Kidney (tissue), 22 donors: ENCODE measurements at places on chromosomes 3 and 15.

- DNase-seq = no peak
Measured at GRCh38 chr15:38853608-38854007, 289.0 kb upstream of the RASGRP1 start.

DNA sequence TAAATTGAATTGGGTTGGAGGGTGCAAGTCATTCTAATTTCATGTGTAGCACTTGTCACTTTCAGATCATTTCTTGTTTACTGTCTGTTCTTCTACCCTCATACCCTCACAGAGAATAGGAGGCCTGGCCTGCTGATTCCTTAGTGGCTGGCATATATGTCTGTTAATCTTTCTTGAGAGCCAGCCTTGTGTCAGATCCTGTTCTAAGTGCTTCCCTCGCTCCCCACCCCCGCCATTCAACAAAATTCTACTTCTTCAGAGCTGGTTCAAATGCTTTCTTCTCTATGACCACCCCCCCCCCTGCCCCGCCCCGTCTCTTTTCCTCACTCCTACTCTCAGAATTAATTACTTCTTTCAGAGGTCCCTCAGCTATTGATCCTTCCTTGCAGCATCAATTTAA lies 1.5 kb upstream of the U2SURP start:
- DNase-seq = no peak

- DNase-seq = no peak
Measured at GRCh38 chr15:41153733-41154132, 37.7 kb upstream of the INO80 start.

DNA sequence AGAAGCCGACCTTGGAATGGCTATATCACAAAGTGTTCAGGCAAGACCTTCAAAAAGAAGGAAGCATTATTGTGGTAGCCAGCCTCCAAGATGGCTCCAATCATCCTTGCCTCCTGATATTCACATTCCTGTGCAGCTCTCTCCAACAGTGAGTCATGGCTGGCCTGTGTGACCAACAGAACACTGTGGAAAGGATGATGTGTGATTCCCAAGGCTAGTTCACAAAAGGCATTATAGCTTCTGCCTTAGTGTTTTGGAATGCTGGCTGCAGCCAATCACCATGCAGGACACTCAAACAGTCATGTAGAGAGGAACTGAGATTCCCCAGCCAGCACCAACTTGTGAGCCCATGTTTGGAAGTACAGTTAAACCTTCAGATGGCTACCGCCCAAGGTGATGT lies 102.6 kb downstream of the EFL1 start:
- DNase-seq = no peak

DNA sequence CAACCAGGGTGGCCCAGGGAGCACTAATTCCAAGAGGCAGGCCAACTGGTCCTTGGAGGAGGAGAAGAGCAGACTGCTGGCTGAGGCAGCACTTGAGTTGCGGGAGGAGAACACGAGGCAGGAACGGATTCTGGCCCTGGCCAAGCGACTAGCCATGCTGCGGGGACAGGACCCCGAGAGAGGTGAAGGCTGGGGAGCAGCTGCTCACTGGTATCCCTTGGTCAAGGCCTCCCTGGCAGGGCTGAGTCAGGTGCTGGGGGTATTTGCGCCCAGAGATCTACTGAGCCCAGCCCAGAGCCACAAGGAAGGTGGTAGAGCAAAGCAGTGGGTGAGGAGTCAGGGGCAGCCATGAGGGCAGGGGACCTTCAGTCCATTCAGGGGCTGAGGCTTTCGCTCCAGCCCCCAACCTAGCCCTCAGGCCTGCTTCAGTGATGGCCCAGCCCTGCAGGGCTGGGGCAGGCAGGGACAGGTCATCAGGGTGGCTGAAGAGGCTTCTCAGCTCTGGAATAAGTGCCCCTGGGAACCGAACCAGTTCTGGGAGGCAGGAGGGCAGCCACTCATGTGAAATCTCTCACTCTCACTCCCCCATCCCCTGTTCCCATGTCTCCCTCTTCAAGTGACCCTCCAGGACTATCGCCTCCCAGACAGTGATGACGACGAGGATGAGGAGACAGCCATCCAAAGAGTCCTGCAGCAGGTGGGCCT lies 5.6 kb upstream of the DNAJC17 start:
- DNase-seq = no peak

DNA sequence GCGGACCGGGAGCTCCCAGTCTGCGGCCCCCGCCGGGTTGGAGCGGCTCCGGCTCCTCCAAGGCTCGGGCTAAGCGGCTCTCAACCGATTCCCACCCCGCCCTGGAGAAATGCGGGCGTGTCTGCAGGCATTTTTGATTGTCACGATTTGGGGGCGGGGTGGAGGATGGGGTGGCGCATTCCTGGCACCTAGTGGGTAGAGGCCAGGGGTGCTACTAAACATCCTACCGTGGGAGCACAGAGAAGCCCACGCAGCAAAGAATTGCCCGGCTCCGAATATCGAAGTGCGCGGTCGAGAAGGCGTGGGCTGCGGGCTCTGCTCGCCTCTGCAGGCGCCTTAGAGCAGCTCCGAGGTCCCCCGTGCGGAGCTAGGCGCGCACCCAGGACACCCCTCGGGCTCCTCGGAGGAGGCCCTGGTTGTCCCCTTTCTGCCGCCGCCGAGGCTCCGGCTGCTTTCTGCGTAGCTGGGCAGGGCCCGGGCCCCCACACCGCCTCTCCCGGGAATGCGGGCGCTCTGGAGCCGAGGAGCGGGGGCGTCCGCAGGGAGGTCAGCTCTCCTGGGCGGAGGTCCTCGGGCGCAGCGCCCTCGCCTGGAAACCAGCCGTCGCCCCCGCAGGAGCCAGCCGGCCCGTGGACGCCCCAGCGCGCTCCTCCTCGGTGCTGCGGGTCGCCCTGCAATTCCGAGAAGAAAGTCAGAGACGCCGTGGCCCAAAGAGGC lies 16.5 kb upstream of the LAMP3 start:
- peak; percentile 72 for DNase-seq

GRCh38 chr15:69789648-69790393 lies 307.9 kb downstream of the TLE3 start:
- DNase-seq = no peak

- no peak for DNase-seq
Measured at GRCh38 chr3:81967393-81967792, 205.9 kb upstream of the GBE1 start.

- peak; percentile 30 for DNase-seq
Measured at GRCh38 chr3:21528291-21528995, 222.6 kb downstream of the ZNF385D start.

- DNase-seq = no peak
Measured at GRCh38 chr15:59798605-59798917, 109.4 kb upstream of the BNIP2 start.

DNA sequence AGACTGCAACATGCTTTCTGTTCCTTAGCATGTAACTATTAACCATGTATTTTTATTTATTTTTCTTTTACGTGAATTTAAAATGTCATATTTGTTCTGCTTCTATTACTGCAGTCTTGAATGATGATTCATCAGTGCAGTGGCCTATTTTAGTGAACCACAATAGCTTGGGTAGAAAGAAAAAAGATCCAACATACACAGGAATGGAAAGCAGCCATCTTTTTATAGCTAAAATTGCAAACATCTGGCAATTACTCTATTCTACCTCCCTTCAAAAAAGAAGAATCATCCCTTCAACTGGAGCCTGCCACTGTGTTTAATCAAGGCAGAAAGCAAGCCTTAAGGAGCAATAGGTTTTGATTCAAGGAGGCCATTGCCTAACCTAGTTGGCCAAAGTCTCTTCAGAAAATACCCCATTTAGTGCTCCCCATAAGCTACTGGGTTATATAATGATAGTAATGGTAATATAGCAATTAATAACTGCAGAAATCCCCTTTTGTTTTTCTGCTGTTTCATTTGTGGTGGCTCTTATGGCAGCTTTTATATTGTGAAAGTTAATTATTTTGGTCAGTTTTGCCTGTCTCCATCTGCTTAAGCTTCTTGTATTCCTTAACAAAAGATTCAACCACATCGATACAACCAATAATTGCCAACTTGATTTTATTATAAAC lies 267.3 kb downstream of the LPP start:
- no peak for DNase-seq

- no peak for DNase-seq
Measured at GRCh38 chr15:72368899-72369298, 6.9 kb downstream of the HEXA start.

DNA sequence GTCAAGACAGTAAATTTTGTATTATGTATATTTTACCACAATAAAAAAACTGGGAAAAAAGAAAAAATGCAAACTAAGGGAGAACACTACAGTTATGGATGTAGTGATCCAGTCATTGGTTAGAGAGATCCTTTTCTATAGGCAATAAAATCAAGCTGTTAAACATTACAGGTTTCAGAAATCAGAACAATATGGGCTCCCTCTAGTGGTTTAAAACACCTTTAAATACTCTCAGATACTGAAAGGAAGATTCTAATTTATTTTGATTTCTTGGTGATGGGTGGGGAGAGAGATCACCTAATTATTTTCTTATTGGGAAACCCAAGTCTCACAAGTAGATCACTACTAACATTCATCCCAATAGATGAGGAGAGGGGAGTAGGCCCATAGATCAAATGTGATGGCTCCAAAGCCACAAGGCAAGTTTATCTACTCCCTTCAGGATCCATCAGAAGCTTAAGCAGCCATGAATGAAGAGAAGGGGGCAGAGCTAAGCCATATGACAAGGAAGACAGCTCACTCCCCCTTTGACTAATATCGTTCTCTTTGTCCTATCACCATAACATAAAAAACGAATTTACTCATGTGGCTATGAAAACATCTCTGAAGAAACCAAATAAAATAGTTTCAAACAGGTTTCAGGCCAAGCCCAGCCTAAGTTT lies 118.6 kb downstream of the ANO10 start:
- DNase-seq = no peak

DNA sequence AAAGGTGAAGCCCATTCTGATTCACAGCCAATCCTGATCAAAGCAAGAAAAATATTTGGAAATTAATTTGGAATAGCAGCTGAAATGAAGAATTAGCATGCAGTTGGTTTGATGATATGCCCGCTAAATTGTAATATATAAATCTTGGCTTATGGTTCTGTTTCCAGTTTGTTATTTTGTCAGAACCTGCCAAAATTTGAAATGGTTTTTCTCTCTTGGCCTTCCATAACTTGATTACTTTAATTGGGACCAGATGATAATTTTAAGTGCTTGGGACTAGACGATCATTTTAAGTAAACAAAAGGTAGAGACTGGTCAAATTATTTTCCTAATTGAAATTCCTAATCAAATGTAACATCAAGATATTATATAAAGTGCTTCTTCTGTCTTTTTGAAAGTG lies 842.4 kb downstream of the TBL1XR1 start:
- no peak for DNase-seq

DNA sequence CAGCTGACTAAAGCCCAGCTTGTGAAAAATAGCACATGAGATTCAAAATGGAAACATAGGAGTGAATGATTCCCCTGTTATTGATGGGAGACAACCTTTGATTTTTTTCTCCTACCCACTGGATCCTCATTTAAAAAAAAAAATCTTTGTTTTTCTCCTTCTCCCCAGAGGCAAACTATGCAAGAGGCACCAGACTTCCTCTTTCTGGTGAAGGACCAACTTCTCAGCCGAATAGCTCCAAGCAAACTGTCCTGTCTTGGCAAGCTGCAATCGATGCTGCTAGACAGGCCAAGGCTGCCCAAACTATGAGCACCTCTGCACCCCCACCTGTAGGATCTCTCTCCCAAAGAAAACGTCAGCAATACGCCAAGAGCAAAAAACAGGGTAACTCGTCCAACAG lies 2.6 kb downstream of the CACNA1D start:
- DNase-seq = no peak

DNA sequence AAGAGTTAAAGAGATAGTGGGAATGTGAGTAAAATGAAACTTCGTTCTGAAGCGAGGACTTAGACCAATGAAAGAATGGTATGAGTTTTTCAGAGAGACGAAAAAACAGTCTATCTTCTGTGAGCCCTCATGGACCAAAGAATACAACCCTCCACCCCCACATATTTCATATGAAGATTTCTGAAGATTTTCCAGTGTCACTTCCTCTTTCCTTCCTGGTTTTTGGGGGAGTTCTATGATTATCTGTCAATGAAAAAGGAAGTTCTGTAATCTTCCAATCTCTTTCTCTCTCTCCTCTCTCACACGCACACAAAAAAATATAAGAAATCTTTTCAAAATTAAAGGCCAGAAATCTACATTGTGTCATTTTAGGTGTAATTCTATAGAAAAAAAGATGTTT lies 27.7 kb downstream of the CMSS1 start:
- DNase-seq = no peak

GRCh38 chr15:83695246-83695645 lies 41.3 kb downstream of the ADAMTSL3 start:
- DNase-seq = no peak

DNA sequence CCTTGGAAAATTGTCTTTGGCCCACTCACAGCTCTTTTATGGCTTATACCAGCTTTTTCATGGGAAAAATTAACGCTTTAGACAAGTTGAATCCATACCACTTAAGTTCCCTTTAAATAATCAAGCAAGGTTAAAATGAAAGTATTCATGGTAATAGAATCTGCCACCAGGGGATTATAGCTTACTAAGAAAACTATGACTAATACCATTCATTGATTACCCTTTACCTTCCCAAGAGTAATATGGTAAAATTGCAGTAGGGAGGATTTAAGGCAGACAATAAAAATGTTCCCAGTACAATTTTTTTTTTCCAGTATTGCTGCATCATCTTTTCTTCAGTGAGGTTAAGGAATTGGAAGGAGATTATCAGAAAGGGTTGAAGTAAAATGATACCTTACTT lies 641.1 kb upstream of the NAALADL2 start:
- no peak for DNase-seq

DNA sequence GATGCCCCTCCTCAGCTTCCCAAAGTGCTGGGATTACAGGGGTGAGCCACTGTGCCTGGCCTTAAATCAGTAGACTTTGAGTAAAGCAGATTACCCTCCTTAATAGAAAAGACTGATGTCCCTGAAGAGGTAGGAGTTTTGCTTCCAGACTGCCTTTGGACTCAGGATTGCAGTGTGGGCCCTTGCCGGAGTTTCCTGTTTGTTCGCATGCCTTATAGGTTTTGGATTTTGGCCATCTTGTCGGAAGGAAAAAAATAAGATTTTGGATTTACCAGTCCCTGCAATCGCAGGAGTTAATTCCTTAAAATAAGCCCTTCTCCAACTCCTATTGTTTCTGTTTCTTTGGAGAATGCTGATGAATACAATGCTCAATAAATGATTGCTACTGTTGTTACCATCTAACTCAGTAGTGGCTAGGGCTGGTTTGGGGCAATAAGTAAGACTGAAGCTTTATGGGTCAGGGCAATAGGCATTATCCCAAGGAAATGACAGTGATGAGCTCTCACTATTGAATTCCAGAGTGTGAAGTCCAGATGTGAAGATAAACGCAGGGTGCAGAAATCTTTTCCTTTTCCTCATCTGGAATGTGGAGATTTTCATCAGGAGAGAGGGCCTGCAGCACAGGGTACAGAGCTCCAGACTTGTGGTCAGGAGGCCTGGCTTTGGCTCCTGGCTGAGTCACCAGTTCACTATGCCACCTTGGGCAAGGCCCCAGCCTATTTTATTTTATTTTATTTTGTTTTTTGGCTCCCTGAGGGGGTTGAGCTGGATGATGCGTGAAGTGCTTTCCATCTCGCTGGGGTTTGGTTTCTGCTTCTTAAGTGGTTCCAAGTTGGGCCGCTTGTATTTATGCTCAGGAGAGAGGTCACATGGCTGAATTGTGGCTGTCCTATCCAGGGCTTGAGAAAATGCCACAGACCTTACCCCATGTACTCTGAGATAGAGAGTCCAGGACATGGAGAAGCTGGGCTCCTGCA lies 25.3 kb downstream of the FOXL2 start:
- no peak for DNase-seq

- no peak for DNase-seq
Measured at GRCh38 chr3:36893137-36893557, 51.7 kb downstream of the TRANK1 start.

GRCh38 chr3:127493924-127494646 lies 96.4 kb downstream of the TPRA1 start:
- no peak for DNase-seq

GRCh38 chr3:186823386-186823785 lies 17.1 kb upstream of the RFC4 start:
- DNase-seq = no peak
